ENCODE measurements at places on chromosomes 1 and 21. TPM values are rescaled to one million over a fixed set of nuclear protein-coding genes. Genes with fewer than 3 reads are reported as not detected.

Gene PHACTR4
- 21.0 TPM for total RNA-seq

Gene IL20
- not detected for total RNA-seq

Gene LCE1E
- total RNA-seq: not detected

Gene LCA5L
- 2.0 TPM for total RNA-seq

Gene NGF
- total RNA-seq: 2.2 TPM

Measured in metanephros (tissue), 2 donors.